ENCODE measurements at places on chromosomes 7 and 10.
A peak's percentile ranks its signal among the peaks of the same experiment; 100 is the strongest.

DNA sequence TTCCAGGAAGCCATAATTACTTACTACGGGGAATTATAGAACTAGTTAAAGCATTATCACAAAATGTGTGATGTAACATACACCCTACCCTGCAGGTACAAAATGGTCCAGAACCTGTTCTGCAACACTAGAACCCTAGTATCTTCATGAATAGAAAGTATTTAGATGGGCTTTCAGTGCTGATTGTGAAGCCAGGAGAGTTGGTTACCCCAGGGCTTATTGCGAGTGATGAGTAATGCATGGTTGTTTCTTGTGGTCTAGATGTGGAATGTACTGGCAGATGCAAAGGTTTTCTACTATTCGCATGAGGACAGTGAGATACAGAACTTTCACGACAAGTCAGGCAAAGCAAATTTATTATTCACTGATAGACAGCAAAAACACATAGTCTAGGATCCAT, 33.6 kb upstream of the AGR3 start:
- H3K36me3 ChIP-seq: no peaks in the 10 kb centered on the region
- no peak overlapping the region for H3K4me3 ChIP-seq
- H3K27ac ChIP-seq: no peak overlapping the region

DNA sequence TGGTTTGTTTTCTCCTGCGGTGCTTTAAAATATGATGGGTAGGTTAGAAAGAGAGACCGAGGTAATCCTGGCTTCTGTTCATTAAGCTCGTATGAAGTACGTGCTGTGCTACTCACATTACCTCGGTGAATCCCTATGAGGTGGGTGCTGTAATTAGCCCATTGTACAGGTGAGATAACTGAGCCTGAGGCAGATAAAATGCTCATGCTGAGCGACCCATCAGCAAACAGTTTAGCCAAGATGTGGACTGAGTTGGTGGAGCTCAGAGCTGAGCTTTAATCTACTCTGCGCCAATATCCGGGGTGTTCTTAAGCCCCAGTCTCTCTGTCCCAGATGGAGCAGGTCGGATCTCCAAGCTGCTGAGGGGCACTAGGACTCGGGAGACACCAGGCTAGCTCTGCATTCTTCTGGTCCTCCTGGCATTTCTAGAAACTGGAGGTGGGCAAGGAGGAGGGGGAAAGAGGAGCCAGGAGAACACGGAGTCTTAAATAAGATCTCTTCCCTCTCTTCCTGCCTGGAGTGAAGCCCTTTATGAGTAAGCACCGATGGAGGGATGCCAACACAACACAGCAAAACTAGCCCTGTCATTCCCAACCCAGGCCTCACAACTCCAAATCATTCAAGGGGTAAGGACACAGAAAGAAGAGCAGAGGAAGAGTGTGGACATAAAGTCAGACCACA, 458.5 kb downstream of the KCNMA1 start:
- no peak overlapping the region for H3K27ac ChIP-seq
- H3K27me3 ChIP-seq: no peaks in the 10 kb centered on the region
- peak; percentile 86 for DNase-seq

- H3K4me3 ChIP-seq: no peak overlapping the region
- DNase-seq: no peak
- no peaks in the 10 kb centered on the region for H3K36me3 ChIP-seq
- H3K27me3 ChIP-seq: no peaks in the 10 kb centered on the region
These were observed 66.4 kb downstream of the AKR1D1 start for GRCh38 chr7:138142583-138143201.

DNA sequence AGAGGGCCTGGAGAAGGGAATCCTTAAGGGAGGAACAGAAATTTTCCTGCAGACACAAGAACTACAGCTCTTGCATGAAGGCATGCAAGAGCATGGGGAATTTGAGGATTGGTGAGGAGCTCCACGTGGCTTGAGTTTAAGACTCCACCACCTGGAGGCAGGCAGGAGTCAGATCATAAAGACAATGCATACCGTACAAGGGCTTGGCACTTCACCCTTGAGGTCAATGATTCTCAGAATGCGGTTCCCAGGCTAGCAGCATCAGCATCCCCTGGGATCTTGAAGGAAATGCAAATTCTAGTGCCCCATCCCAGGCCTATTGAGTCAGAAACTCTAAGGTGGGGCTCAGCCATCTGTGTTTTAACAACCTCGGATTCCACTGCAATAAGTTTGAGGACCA, 143.8 kb downstream of the C7orf25 start:
- DNase-seq: no peak
- no peak overlapping the region for H3K27ac ChIP-seq
- no peak overlapping the region for H3K4me3 ChIP-seq
- H3K27me3 ChIP-seq: no peaks in the 10 kb centered on the region
- no peaks in the 10 kb centered on the region for H3K36me3 ChIP-seq

DNA sequence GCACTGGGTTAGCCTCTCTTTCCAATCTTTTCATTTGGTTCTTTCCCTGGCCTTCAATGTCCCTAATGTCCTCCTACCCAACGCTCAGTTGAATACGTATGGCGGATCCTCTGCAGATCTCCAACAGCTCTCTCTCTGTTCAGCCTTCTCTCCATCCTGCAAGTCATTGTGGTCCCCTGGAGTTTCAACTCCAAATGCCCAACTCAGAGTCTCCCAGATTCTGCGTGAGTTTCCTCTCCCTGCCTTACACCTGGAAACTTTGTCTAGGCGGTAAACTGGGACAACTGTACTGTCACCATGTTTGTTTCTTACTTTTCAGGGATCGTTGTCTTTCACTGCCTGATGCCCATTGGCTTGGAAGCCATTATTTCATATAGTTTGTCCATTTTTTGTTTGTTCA, 273.1 kb downstream of the TNS3 start:
- H3K4me1 ChIP-seq: peaks cover 4% of the 10 kb centered on the region
- H3K36me3 ChIP-seq: peaks cover 15% of the 10 kb centered on the region
- no peak for DNase-seq
- H3K27me3 ChIP-seq: no peaks in the 10 kb centered on the region
- H3K27ac ChIP-seq: no peak overlapping the region

DNA sequence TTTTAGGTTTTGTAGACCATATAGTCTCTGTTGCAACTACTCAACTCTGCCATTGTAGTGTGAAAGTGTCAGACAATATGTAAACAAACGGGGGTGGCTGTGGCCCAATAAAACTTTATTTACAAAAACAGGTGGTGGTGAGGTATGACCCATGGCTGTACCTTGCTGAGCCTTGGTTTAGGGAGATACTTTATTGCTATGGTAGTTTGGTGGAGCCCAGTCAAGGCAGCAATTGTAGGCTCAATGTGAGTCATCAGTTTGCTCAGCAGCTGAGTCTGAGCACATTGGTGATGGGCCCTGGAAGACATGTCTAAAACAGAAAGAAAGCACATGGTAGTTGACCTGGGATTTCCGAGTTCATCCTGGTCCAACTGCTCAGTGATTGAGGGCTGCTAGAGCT, 242.5 kb downstream of the REEP3 start:
- no peaks in the 10 kb centered on the region for H3K27me3 ChIP-seq
- no peak overlapping the region for H3K4me3 ChIP-seq
- DNase-seq: no peak
- H3K36me3 ChIP-seq: no peaks in the 10 kb centered on the region

All from muscle of leg (tissue), 16 donors.